Kidney (tissue), 22 donors: ENCODE measurements at places on chromosomes 16 and 17. TPM values are rescaled to one million over a fixed set of nuclear protein-coding genes. Genes with fewer than 3 reads are reported as not detected.

- no peak for DNase-seq
Measured at GRCh38 chr17:8353736-8354135, 14.1 kb downstream of the ODF4 start.

GRCh38 chr17:48134912-48135480, 27.4 kb downstream of the SNX11 start:
- no peak for DNase-seq

The LDHD gene
- 73.3 TPM for polyA plus RNA-seq

DNA sequence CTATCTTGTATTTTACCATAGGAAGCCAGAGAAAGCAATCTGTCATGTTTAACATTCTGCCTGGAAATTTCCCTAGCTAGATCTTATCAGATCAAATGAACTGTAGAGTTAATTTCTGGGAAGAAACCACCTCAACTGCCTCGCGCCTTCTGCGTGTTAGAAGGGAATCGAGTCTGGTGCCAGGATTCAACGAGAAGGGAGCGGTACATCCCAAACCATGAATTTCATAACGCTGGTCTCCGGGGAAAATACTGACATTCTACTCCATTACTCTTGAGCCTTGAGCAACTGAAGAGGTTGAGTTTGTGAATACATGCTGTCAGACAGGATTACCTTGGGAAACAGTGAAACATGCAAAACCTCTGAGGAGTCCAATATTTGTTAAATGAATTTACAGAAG, 35.2 kb downstream of the MPHOSPH6 start:
- DNase-seq: no peak

DNA sequence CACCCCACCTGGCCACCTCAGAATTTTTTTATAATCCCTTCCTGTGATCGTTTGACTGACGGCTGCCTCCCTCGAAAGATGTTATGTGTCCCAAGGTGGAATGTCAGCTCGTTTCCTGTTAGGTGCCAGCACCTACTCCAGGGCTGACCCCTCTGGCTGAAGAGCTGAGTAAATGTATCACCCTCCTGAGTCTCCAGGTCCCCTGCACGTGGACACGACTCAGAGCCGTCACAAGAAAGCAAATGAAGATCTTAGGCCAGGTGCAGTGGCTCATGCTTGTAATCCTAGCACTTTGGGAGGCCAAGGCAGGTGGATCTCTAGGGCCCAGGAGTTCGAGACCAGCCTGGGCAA, 273.2 kb downstream of the C16orf95 start:
- no peak for DNase-seq

DNA sequence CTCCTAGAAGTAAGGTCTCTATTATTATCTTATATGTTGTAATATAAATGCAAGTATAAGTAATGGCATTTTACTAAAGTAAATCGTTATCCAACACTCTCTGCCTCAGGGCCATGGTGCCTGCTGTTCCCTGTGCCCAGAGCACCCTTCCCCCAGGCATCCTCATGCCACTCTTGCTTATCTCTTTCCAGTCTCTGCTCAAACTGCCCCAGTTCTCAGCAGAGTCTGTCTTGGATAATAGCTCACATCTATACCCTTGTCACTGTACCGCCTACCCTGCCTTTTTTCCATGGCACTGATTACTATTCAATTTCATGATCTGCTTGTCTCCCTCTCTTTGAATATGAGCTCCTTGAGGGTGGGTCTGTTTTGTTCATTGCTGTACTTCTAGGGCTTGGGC, 31.7 kb downstream of the CDH1 start:
- DNase-seq: no peak

The NRN1L gene
- polyA plus RNA-seq: 1.2 TPM
